ENCODE measurements at places on chromosomes 1 and 21.

- no peak for DNase-seq
These were observed 38.5 kb upstream of the GNG4 start for GRCh38 chr1:235688096-235688495.

- no peak for DNase-seq
These were observed 497.4 kb downstream of the DPYD start for GRCh38 chr1:97423403-97423802.

GRCh38 chr1:227586733-227587132 is 23.4 kb downstream of the ZNF678 start:
- no peak for DNase-seq

GRCh38 chr1:198669023-198669698 is 30.3 kb downstream of the PTPRC start:
- DNase-seq = no peak

- DNase-seq = no peak
These were observed 20.1 kb upstream of the TRIM33 start for GRCh38 chr1:114531094-114531493.

GRCh38 chr1:47211796-47212269 is 20.2 kb downstream of the TAL1 start:
- DNase-seq = no peak

- DNase-seq = no peak
These were observed 21.6 kb upstream of the ZNF678 start for GRCh38 chr1:227541796-227542152.

DNA sequence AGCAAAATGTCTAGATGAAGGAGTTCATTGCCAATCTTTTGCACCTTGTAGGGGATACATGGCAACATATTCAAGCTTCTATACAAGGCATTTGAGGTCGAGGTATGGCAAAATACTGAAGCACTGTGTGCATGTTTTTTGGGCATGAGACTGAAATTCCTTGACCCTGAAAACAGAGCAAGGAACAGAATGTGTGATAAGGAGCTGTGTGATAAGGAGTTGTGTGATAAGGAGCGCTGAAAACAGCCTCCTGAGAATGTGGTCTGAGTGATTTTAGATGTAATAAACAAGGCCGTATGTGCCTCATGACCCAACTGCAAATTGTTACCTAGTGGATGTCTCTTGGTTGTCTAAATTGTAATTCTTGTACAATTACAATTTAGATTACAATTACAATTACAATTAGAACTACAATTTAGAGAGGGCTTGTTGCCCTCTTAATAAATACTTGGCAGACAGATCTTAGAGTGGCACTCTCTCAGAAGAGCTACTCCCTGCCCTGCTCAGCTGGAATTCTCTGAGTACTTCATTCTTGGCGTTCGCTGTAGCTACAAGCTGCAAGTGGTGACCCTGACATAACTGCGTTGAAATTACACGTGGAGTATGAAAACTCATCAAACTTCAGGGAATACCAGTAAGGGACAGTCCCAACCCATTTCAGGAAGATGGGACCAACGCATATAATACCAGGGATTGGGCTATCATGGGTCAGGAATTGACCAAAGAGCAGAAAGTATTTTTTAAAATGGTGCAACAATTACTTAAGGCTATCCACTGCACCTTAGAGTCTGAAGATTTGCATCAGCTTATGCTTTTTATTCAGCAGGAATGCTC is 20.0 kb upstream of the ITLN1 start:
- DNase-seq = no peak

DNA sequence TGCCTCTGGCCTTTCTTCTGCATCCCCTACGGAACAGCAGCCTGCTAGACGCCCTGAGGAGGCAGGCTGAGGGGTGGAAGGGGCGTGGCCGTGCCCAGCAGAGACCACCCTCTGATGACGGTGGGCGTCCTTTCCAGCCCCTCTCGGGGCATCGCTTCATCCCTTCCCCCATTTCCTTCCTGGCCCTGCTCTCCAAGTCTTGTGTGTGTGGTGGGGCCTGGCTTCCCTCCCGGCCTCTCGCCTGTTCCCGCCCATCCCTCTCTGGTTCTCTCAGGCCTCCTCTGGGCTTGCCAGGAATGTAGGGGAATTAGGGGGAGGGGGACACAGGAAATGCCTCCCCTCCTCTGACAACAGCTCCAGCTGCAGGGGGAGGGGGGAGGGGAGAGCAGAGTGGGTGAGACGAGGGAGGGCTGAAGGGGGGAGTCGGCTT is 51.1 kb downstream of the SKI start:
- no peak for DNase-seq

GRCh38 chr1:231200388-231201031 is 38.7 kb downstream of the TRIM67 start:
- DNase-seq = no peak

DNA sequence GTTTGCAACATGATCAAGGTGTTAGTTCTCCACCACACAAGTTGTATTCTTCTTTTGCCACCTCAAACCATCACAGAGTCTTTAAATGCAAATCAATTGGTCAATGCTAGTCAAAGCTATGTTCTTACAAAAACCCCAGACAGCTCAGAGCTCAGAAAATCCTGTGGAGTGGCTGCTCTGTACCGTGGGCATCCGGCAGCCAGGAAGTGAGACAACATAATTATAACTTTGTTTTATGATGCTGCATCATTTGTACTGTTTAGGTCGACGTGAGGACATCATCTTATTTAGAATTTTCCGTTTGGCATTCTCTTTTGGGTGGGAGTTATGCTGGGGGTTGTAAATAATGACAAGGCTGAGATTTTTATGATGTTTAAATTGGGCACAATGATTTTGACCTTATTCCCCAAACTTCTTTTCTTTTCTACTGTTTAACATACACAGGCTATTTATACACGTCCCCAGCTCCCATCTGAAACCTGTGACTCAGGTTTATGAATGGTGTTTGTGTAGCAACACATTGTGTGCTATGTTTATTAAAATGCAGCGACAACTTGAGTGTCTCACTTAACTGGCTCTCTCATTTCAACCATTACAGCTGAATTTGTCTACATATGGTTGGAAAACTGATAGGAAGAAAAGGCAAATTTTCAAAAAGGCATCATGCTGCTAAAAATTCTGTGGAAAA is 124.0 kb downstream of the CNIH3 start:
- no peak for DNase-seq

DNA sequence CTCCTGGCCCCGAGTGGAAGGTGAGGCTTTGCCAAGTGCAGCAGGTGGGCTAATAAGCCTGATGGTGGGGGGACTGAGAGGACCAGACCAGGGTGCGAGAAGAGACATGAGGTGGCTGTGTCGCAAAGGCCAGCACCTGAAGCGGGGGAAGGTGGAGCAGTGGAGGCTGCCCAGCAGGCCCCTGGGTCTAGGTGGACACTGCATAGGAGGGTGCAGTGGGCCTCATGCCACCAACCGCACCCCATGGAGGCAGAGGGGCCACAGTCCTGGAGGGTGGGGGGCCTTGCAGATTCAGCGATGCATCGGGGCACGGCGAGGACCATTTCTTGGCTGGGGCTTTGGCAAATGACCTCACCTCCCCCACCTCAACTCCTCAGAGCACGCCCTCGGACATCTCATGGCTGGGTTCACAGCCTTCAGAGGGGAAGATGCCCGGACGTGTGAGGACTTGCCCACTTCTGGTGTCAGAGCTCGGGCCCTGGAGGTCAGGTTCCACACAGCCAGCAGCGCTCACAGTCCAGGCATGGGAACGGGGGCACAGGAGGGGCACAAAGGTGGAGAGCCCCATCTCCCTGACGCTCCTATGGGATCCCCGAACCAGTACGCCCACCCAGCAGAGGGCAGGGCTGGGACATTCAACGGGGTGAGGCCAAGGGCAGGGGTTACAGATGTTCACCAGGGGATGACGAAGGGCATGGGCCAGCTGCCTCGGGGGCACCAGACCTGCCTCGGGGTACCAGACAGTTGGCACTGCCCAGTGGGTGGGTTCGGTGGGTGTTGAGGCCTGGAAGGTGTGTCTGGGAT is 35.4 kb downstream of the UBE2G2 start:
- DNase-seq = no peak

GRCh38 chr1:14590411-14591180 is 7.9 kb upstream of the KAZN start:
- no peak for DNase-seq

DNA sequence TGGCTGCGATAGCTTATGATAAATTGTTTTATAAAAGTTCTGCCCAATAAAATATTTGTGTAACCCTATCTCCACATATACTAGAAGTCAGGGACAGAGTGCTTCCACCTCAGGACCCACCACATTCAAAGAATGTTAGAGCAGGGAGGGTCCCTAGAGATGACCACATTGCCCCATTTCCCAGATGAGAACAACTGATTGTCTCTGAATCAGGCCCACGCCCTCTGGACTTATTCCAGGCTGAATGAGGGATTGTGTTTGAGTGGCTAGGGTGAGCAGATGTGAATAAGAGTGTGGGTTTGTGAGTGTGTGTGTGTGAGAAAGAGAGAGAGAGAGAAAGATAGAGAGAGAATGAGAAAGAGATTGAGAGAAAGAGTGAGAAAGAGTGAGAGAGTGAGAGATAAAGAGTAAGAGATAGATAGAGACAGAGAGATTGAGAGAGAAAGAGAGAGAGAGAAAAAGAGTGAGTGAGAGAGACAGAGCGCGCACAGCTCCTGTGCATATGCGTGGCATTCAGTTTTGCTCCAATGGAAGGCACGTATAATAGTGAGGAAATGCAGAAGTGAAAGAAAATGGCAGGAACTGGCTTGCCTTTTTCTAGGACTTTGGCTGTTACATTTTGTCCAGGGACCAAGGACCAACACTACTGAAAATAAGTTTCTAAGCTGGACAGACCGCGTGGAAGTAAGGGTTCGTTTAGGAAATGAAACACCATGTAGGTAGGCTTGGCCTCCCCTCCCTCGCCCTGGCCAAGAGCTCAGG is 94.1 kb downstream of the ABCA4 start:
- DNase-seq = no peak

GRCh38 chr1:94178901-94179300 is 58.0 kb upstream of the ABCA4 start:
- DNase-seq = no peak

GRCh38 chr1:58922302-58923089 is 138.6 kb upstream of the JUN start:
- DNase-seq = peak; percentile 55

GRCh38 chr1:210681158-210681557 is 352.5 kb downstream of the HHAT start:
- DNase-seq = no peak

DNA sequence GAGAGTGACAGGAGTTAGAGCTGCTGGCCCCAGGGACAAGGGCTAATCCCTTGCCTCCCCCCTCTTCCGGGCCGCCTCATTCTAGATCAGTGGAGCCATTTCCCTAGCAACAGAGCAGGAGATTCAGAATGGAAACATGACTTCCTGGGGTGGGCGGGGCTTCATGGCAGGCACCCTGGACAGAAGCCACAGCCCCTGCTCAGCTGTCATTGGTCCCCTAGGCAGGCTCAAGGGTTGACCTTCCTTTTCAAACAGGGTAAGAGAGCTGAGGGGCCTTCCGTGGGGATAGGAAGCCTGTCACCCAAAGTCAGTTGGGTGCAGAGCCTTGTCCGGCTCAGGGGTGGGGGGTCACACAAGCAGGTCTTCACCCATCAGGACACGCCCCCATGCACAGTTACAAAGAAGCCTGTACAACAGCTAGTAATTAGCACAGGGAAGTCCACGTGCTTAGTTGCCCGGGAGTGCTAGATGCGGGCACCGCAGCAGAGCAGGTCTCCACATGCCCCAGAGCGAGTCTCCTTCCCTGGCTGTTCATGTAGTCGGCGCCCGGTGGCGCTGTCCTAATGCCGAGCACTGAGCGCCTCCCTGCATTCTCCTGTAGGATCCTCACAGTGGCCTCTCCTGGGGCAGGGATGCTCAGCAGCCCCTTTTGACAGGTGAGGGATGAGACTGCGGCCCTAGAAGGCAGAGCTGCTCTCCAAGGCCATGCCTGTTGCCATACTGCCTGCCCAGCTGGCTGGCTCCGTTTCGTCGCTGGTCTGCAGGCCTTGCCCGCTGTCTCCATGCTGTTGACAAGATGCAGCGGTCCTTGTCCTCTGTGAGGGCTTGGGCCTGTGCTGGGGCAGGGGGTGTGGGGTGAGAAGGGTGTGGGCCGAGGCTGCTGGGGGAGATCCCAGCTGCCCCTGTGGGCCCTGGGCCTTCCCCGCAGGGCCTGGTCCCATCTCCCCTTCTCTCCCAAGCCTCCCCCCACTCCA is 5.1 kb downstream of the TMEM201 start:
- DNase-seq = peak; percentile 14

- no peak for DNase-seq
These were observed 19.8 kb downstream of the PGM1 start for GRCh38 chr1:63612971-63613370.

DNA sequence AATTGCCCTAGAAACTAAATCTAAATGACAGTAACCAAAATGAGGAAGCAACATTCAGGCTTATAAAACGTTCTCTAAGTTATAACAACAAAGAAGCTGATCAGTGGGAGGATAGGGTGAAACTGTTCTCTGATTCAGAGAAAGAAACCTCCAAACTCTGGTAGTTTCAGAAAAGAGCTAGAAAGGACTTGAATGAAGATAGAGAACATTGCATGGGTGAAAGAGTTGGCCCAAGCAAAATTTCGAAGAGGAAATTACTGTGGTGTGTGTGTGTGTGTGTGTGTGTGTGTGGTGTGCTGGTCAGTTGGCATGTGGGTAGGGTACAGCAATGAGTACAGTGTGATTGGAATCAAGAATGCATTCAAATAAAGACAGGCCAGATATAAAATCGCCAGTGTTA is 16.5 kb upstream of the SPAG17 start:
- DNase-seq = no peak

GRCh38 chr1:175845338-175845737 is 101.9 kb upstream of the TNR start:
- no peak for DNase-seq

GRCh38 chr1:94970783-94971182 is 43.9 kb upstream of the CNN3 start:
- DNase-seq = no peak

DNA sequence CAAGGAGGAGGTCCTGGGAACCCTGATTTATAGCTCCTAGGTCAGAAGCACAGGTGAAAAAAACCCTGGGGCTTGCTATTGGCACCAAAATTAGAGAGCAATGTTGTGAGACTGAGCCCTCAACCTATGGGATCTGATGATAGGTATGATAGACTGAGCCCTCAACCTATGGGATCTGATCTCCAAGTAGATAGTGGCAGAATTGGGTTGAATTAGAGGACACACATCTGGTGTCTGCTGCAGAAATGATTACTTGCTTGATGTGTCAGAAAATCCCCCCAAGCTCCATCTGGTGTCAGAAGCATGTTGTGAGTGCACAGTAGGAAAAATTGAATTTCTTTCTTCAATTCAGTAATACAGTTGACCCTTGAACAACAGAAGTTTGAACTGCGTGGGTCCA is 62.4 kb downstream of the MAP3K21 start:
- DNase-seq = no peak

All from stimulated activated CD8-positive, alpha-beta memory T cell treated with anti-CD3 and anti-CD28 coated beads, Interleukin-7, amount 100 ng/mL, for 48 hours (primary cell).